ENCODE measurements at places on chromosomes 5 and 9.

GRCh38 chr5:38379350-38379937 lies 121.1 kb downstream of the EGFLAM start:
- H3K36me3 ChIP-seq: no peaks in the 10 kb centered on the region
- H3K4me1 ChIP-seq: no peaks in the 10 kb centered on the region

DNA sequence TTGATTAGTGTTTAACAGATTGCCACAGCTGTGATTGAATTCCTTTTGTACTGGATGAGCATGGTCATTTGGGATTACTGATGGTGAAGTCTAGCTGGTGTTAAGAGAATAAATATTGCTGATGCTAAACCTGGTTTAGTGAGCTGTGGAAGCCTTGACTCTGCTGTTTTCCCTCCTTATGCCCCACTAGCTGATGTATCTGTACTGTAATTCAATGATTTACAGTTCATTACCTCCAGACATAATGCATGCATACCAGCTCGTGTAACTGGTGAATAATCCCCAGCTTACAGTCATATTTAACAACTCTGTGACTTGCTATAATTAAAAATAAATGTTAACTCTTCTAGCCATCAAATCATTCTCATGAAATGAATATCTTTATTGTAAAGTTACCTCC lies 1.7 kb upstream of the CMYA5 start:
- no peak for DNase-seq
- no peaks in the 10 kb centered on the region for H3K27me3 ChIP-seq
- H3K27ac ChIP-seq: no peak overlapping the region
- peaks cover 33% of the 10 kb centered on the region for H3K36me3 ChIP-seq
- H3K4me3 ChIP-seq: no peak overlapping the region
- H3K4me1 ChIP-seq: no peaks in the 10 kb centered on the region

GRCh38 chr5:142145106-142145900 lies 36.7 kb downstream of the NDFIP1 start:
- H3K27ac ChIP-seq: no peak overlapping the region
- no peak for DNase-seq
- H3K4me1 ChIP-seq: no peaks in the 10 kb centered on the region
- no peaks in the 10 kb centered on the region for H3K27me3 ChIP-seq
- no peak overlapping the region for H3K4me3 ChIP-seq

GRCh38 chr9:14926941-14927624 lies 16.9 kb upstream of the FREM1 start:
- H3K27me3 ChIP-seq: no peaks in the 10 kb centered on the region
- H3K27ac ChIP-seq: no peak overlapping the region
- H3K4me3 ChIP-seq: no peak overlapping the region

DNA sequence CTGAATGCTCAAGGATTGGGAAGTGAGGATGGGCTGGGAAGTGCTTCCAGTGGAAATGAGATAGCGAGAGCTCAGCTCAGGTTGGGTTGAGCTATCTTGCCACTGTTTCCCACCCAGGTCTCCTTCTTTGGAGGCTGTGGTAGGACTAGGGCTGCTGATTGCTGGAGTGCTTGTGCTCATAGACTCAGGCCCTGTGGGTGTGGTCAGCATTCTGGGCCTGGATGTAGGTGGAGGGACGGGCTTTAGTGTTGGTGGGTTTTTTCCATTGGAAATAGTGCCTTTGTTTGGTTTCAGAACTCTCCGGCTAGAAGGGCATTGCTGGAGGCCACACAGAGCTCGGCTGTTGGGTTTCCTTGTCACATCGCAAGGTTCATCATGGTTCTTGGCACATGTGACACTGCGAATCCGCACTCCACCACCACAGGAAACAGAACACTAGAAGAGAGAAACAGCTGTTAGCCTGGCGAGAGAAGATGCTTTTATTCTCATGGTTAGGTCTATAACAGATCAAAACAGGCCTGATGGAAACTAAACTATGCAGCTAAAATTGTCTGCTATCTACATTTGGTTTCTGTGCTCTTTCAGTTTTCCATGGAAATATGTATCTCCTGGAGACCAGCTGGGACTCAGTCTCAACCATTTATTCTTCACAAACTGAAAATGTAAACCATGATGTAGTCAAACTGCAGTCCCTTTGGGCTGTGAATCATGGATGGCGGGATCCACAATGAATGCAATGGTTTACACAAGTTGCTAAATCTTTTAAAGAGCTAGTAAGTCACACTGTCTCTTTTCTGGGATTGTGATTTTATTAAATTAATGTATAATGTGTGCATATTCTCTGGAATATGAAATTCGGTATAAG lies 136.2 kb downstream of the TARS1 start:
- DNase-seq: no peak
- no peaks in the 10 kb centered on the region for H3K4me1 ChIP-seq
- no peak overlapping the region for H3K4me3 ChIP-seq
- H3K36me3 ChIP-seq: no peaks in the 10 kb centered on the region
- no peak overlapping the region for H3K27ac ChIP-seq

DNA sequence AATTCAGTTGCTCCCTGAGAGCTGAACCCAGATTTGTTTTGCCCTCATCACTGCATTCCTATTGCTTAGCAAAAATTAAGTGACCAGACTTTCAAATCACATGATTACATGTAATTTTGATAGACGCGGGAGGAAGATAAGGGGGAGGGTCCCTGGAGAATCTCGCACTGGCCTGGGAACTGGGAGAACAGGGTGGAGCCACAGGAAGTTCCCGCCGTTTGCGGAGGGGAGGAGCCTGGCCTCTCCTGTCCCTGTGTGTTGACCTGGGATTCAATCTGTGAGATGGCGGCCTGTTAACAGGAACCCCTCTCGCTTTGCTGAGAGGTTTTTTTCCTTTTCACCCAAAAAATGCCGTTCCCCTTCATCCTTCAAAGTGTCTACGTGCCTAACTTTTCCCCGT lies 142.9 kb upstream of the OR13F1 start:
- no peaks in the 10 kb centered on the region for H3K4me1 ChIP-seq
- no peaks in the 10 kb centered on the region for H3K36me3 ChIP-seq
- no peak for DNase-seq
- H3K27me3 ChIP-seq: no peaks in the 10 kb centered on the region
- H3K27ac ChIP-seq: no peak overlapping the region

GRCh38 chr9:119282476-119283077 lies 86.7 kb downstream of the BRINP1 start:
- no peaks in the 10 kb centered on the region for H3K36me3 ChIP-seq
- DNase-seq: no peak
- no peak overlapping the region for H3K4me3 ChIP-seq
- H3K4me1 ChIP-seq: no peaks in the 10 kb centered on the region
- no peak overlapping the region for H3K27ac ChIP-seq

- no peak overlapping the region for H3K4me3 ChIP-seq
- H3K27me3 ChIP-seq: no peaks in the 10 kb centered on the region
- H3K36me3 ChIP-seq: no peaks in the 10 kb centered on the region
- no peaks in the 10 kb centered on the region for H3K4me1 ChIP-seq
Observed at GRCh38 chr9:1267141-1267570, 217.0 kb downstream of the DMRT2 start.

- H3K4me3 ChIP-seq: no peak overlapping the region
- no peak for DNase-seq
- H3K27ac ChIP-seq: no peak overlapping the region
- no peaks in the 10 kb centered on the region for H3K36me3 ChIP-seq
Observed at GRCh38 chr5:150149618-150150017, 6.0 kb downstream of the PDGFRB start.

- no peak overlapping the region for H3K27ac ChIP-seq
- H3K4me1 ChIP-seq: no peaks in the 10 kb centered on the region
- H3K36me3 ChIP-seq: no peaks in the 10 kb centered on the region
- no peak overlapping the region for H3K4me3 ChIP-seq
Observed at GRCh38 chr5:36281626-36282025, 20.1 kb downstream of the RANBP3L start.

DNA sequence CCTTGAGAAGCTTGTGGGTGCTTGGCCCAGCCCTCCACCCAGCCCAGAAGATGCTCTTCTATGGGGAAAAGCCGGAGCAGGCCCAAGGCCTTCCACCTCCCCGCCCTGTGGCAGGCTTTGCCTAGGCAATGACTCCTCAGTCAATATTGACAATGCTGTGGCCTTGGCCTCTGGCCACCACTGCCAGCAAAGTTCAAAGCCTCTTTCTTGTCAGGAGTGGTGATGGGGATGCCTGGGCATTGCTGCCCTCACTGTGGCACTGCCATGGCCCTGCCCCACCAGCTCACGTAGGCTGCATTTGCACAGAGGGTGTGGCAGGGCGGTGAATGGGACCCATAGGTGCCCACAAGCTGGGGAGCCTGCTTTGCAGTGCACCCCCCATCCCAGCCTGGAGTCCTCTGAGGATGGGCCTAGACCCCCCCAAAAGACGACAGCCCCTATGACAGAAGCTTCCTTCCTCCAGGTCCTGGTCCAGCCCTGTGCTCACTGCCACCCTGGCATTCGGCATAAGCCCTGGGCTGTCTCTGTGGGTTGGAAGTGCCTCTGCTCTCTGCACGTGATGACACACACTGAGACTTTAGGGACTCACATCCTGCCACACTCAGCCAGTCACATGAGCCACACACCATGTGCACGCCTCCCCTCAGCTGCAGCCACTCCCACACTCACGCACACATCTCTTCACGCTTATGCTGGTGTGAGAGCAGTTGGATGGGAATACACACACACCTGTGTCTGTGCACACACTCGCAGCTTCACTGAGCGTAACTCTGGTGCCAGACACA lies 31.1 kb downstream of the MORN5 start:
- DNase-seq: no peak
- H3K27me3 ChIP-seq: no peaks in the 10 kb centered on the region
- H3K4me3 ChIP-seq: no peak overlapping the region

- no peaks in the 10 kb centered on the region for H3K36me3 ChIP-seq
- no peak for DNase-seq
- H3K27me3 ChIP-seq: no peaks in the 10 kb centered on the region
- no peak overlapping the region for H3K27ac ChIP-seq
Observed at GRCh38 chr5:153504726-153505125, 14.3 kb downstream of the GRIA1 start.

DNA sequence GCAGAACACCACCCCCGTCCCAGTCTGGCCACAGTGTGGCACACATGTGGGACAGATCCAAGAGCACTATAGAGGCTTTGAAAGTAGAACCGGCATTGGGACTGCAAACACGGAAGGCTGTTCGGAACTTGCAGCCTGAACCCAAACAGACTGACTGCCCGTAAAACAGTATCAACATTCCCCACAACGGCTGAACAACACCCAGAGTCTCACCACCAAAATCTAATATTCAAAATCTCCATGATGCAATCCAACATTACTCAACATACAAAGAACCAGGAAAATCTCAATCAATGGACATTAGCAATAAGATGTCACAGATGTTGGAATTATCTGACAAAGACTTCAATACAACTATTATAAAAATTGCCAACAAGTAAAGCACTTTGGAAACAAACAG lies 82.3 kb downstream of the ROR2 start:
- H3K27ac ChIP-seq: no peak overlapping the region
- no peaks in the 10 kb centered on the region for H3K4me1 ChIP-seq
- no peaks in the 10 kb centered on the region for H3K36me3 ChIP-seq
- DNase-seq: no peak
- peaks cover 3% of the 10 kb centered on the region for H3K27me3 ChIP-seq

DNA sequence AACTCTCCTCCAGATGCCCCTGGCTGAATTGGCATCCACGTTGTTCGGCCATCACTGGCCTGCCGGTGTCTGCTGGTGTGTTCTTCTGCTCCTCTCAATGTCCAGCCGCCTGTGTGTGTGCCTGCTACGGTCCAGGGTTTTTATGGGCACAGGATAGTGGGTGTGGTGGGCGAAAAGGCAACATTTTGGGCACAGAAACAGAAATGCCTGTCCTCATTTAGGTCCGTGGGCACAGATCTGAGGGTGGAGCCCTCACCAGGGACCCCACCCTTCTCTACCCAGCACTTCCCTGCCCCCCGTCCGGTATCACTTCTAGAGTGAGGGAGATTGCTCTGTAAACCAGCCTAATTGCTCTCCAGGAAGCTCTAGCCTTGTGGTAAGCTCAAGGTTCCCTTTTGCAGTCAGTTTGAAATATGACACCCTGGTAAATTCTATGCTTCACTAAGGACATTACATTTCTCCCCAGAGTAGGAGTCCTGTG lies 410.1 kb downstream of the MAT2B start:
- H3K4me1 ChIP-seq: peaks cover 16% of the 10 kb centered on the region
- no peak for DNase-seq
- no peaks in the 10 kb centered on the region for H3K27me3 ChIP-seq
- no peaks in the 10 kb centered on the region for H3K36me3 ChIP-seq

DNA sequence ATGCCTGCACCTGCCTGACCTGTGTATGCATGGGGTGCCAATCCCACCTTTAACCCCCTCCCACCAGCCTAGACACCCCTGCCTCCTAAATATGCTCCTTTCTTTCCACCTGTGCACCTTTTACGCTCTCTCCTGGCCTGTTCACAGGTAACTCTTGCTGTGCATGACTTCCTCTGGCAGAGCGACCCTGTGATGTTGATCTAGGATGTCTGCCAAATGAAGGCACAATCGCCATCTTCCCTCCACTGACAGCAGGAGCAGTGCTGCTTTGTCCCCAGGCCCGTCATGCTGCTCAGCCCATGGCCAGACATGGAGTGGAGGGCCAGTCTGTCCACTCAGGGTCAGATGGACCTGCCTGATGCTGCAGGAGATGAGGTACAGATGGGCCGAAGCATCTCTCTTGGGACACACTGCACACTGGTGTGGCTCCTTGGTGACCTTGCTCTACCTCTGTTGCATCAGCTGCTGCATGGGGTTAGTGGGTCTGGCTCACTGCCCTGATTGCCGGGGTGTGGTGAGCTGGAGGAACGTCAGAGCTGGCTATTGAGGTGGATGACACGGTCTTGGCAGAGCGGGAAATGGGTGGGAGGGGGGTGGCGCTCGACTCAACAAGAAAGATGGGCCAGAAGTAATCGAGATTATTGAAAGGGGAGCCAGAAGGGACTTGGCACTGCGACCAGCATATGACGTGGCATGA lies 101.7 kb upstream of the PITX1 start:
- H3K27me3 ChIP-seq: no peaks in the 10 kb centered on the region
- no peak overlapping the region for H3K4me3 ChIP-seq
- H3K4me1 ChIP-seq: peaks cover 49% of the 10 kb centered on the region
- peak; percentile 91 for DNase-seq

DNA sequence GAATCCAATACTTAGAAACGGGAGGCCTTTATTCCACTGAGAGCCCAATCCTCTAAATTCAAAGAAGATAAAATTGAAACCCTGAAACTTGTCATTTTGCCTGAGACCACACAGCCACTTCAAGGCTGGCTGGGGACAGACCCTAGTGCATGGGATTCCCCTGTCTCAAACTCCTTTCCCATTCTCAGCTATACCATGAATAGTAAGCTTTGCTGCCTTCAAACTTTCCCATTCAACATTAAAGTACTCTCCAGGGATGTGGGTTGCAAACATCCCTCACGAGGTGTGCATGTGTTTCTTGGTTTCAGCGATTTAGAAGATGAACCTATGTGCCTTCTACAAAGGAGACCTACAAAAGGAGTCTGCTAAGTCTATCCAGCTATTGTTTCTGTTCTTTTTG lies 64.6 kb downstream of the GABRB2 start:
- H3K36me3 ChIP-seq: no peaks in the 10 kb centered on the region
- H3K27me3 ChIP-seq: no peaks in the 10 kb centered on the region
- no peak for DNase-seq
- H3K4me1 ChIP-seq: no peaks in the 10 kb centered on the region
- H3K4me3 ChIP-seq: no peak overlapping the region

- no peaks in the 10 kb centered on the region for H3K36me3 ChIP-seq
- no peak overlapping the region for H3K4me3 ChIP-seq
- H3K27me3 ChIP-seq: no peaks in the 10 kb centered on the region
- H3K4me1 ChIP-seq: no peaks in the 10 kb centered on the region
- DNase-seq: no peak
- H3K27ac ChIP-seq: no peak overlapping the region
Observed at GRCh38 chr9:93164085-93164484, 19.9 kb upstream of the WNK2 start.

All from RWPE2 (cell line).